Suppressor macrophage (primary cell): ENCODE measurements at places on chromosomes 7 and 10.

DNA sequence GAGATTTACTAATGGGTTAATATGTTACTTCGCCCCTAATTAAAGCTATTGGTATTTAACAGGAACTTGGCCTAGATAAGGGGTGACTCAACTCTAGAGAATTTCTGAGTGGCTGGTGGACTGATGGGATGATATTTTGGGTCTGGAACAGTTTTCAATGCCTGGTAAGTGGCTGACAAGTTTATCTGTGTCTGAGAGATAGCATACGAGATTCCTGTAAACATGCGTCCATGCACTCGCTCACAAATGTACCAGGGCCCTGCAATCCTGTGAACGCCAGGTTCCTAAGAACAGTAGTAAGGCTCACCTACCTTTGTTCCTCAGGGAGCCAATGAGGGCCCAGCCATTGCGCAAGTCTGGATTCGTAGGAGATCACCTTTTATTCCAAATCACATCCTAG lies 683.8 kb upstream of the ANKRD30A start:
- no peak for DNase-seq

- no peak for DNase-seq
Observed at GRCh38 chr7:144709066-144709465, 126.8 kb downstream of the TPK1 start.

DNA sequence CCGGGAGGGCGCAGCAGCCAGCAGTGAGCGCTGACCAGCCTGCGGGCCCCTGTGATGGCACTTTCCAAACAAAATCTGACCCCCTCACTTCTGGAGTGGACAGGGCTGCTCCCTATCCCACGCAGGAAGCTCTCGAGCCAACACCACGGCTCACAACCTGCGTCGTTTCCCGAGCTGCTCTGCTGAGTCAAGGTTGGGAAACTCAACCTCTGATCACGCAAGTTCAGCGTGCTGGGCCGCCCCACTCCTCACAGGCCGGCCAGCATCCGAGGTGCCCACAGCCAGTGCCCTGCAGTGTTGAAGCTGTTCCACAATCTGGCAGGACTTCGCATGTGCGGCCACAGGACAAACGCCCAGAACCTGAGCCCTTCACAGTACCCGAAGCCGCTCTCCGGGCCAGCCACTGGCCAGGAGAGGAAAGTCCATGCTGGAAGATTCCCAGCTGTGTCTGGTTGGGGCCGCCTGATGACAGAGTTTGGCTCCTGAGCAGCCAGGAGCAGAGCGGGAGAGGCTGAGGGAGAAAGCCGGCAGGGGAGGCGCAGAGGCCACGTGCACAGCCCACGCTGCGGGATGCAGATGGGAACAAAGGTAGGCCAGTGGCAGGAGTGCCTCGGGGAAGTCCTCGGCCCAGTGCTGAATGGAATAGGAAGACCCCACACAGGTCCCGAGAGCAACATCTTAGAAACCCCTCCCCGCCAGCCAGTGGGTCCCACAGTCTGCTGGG lies 263.3 kb upstream of the TCERG1L start:
- no peak for DNase-seq

- no peak for DNase-seq
Observed at GRCh38 chr10:108562105-108562504, 1361.2 kb downstream of the XPNPEP1 start.

DNA sequence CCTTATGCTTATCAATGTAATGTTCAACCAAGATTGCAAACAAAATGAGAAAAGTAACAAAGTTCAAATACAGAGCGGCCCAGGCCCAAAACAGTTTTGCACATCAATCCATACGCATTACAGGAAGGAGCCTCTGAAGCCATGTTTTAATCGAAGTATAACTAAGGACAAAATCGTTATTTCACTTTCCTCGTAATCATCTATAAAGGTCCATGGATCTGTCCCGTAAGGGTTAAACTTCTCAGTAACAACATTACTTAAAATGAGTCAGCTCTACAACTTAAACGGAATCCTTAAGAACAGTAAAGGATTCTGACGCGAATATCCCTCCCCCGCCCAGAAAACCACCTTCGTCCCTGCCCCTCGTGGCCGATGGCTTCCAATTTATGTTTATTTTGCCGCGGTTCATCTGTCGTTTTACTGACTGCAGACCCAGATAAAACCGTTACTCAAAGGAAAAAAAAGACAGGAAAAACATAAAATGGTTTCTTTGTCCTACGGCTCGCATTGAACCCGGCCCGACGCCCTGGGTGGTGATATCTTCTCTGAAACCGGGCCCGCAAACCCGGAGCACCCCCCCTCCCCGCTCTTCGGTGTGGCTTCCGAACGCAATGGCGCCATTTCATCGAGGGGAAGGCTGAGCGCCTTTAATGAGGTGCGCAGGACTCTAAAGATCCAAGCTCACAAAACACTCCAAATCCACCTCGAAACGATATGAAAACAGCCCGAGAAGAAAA lies 1.1 kb downstream of the HNRNPA2B1 start:
- DNase-seq = peak; percentile 60

- DNase-seq = no peak
Observed at GRCh38 chr7:28703037-28703765, 254.9 kb downstream of the TRIL start.

- DNase-seq = no peak
Observed at GRCh38 chr10:3882855-3883254, 97.8 kb upstream of the KLF6 start.

DNA sequence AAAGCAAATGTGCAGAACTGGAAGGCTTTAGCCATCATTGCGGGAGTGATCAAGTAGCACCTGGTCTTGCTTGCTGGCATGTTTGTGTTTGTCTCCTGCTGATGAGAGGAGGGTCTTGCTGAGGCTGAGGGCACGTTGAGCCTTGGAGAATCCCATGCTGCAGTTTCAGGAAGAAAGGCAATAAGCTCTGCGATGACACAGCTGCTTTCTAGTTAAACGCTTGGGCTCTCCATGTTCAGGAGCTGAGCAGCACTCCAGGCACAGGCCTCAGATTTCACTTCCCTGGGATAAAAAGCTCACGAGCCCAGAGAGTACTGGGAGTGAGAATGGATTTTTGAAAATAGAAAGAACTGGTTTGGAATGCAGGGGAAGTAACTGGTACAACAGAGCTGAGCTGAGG lies 100.8 kb downstream of the LRRC18 start:
- DNase-seq = no peak

DNA sequence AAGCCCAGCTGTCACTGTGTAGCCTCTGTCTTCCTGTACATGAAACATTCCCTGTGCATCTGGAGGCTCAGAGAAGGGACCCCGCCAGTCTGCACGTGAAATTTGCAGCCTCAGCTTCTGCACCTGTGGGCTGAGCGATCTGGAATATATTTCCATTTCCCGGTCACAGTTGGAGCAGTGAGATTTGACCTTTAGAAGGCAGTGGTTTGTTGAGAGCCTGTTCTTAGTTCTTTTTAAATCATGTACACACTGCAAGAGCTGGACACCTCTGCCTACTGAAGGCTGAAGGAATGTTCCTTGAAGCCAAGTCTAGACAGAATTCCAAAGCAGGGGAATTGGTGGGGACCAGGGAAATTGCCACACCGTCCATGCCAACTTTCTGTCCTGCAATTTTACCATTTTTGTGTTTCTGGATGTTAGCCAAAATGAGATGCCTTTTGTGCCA lies 706.6 kb downstream of the INHBA start:
- DNase-seq = no peak

DNA sequence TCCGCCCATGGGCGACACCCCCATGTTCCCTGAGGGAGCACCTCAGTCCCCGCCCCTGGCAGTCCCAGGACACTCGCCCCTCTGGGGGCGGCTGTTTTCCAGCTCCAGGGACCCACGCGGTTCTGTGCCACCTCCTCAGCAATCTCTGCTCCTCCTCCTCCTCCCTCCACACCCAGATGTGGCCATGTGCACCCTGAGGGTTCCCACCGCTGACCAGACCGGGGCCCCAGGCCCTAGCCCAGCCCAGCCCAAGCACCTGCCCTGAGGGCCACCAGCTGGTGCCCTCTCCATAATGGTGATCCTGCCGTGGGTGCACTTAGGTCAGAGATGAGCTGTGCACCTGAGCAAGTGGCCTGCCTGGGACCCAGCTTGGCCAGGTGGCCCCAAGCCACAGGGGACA lies 25.1 kb downstream of the AP5Z1 start:
- DNase-seq = no peak

DNA sequence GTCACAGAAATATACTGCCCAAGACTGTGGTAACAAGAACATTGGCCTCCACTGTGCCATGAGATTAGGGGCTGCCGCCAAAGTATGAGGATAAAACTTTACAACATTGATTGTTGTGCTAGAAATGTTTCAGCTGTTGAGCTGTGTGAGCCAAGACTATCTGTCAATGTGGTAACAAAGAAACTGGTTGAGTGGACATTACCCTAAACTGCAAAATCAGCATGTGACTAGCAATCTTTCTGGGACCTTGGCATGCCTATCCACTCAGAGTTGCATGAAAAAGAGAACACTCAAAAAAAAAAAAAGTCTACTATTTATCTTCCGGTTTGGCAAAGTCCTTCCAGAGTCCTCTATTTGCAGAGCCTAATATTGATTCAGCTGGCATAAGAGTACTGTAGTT lies 605.6 kb upstream of the CNTNAP2 start:
- DNase-seq = no peak

- no peak for DNase-seq
Observed at GRCh38 chr7:156820445-156821063, 72.4 kb downstream of the LMBR1 start.

GRCh38 chr7:90758933-90759562 lies 162.9 kb downstream of the CDK14 start:
- no peak for DNase-seq

DNA sequence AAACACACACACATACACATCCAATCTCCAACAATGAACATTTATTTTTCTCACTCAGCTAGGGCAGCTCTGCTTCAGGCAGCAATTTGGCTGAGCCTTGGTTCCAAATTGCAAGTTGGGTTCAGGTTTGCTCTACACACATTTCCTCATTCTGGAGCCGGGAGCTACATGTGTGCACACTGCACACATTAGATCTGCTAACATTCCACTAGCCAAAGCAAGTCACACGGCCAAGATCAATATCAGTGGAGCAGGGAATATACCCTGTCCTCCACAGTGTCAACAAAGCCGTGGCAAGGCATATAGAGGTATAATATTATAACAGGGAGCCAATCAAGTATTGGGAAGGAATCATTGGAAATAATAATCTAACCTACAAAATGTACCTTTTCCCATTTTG lies 57.5 kb upstream of the PPP1R3C start:
- no peak for DNase-seq

DNA sequence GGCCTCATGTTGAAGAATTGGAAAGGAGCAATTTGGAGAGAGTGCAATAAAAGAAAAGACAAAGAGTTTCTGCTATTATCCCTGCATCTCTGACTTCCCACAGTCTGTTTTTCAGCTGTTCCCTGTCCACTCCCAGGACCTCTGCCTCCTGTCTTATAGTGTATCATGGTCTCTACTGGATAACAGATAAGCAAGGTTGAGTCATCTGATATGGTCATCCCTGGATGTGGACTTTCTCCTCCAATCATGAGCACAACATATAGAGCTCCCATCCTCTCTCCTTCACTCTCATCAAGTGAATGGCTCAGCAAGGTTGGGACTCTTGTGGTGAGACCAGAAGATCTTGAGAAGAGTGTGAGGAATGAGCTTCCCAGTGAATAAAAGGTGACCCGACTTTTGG lies 123.1 kb downstream of the PLCE1 start:
- no peak for DNase-seq

DNA sequence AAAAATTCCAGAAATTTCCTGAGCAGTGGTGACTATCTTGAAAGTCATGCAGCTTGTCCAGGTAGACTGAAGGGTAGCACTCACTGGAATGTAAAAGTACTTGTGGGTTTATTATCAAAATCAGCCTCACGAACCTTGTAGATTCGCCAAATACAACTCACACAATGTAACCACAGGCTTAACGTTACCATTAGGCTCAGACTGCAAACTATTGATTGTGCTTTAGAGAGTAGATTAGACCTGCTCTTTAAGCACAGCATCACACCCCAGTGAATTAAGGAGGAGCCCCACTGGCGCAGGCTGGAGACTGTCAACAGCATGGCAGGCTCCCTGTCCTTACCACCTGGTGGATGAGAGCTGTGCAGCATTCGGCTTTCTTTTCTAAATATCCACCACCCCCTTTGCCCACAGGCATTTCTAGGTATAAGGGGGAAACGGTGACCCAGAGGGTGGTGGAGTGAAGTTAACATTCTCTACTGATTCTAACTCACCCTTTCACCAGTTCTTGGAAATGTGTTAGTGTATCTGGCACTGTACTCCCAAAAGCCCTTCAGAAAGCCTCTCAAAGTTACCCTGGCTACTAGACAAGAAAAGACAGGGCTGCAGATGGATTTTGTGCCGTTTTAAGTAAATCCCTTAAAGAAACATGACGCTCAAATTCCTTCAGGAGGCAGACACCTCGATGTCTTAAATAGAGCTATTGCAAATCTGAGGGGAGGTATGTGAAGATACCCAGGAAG lies 56.6 kb downstream of the GSDME start:
- no peak for DNase-seq

GRCh38 chr10:31072451-31072850 lies 40.8 kb upstream of the ZNF438 start:
- DNase-seq = no peak

GRCh38 chr7:69787736-69788431 lies 189.6 kb downstream of the AUTS2 start:
- DNase-seq = no peak

DNA sequence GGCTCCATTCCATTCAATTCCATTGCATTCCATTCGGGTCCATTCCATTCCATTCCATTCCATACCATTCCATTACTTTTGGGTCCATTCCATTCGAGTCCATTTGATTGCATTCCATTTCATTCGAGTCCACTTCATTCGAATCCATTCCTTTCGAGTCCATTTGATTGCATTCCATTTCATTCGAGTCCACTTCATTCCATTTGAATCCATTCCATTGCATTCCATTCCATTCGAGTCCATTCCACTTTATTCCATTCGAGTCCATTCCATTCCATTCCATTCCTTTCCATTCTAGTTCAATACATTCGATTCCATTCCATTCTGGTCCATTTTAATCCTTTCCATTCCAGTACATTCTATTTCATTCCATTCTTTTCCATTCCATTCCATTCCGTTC lies 334.0 kb downstream of the ZNF33B start:
- DNase-seq = no peak

DNA sequence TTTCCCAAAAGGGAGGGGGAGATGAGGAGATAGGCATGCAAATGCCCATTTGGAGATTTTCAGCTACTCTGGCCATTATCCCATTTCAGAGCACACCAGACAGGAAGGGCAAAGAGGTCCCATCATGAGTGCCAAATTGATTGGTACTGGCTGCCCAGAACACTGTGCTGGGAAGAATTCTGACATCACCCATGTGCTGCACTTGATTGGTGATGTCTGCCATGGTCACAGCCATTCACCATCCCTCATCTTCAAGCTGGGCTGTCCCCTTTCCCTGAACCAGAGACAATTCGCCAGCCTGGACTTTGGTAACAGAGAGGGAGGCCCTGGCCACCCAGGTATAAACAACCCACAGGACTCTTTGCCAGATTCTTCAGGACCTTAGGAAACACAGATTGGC lies 23.2 kb upstream of the RADIL start:
- DNase-seq = no peak

DNA sequence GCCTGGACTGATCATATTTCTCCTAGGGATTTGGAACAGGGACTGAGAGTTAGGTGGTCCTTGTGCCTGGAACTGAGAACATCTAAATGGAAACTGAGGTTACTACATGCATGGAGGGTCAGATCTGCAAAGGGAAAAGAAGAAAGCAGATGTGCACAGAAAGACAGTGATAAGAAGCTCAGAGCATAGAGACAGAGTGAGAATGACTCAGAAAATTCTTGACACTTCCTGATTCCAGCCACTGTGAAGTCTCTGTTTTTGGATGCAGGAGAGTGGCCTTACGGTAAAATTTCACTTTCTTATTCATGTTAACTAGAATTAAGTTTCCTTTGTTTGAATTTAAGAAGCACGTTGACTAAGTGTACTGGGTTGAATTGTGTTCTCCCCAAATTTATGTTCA lies 241.7 kb downstream of the TMEM26 start:
- DNase-seq = no peak
